ENCODE measurements at places on chromosomes 7 and 10. TPM values are rescaled to one million over a fixed set of nuclear protein-coding genes. Genes with fewer than 3 reads are reported as not detected.

The EGFR gene
- total RNA-seq, result 61.3 TPM

DNA sequence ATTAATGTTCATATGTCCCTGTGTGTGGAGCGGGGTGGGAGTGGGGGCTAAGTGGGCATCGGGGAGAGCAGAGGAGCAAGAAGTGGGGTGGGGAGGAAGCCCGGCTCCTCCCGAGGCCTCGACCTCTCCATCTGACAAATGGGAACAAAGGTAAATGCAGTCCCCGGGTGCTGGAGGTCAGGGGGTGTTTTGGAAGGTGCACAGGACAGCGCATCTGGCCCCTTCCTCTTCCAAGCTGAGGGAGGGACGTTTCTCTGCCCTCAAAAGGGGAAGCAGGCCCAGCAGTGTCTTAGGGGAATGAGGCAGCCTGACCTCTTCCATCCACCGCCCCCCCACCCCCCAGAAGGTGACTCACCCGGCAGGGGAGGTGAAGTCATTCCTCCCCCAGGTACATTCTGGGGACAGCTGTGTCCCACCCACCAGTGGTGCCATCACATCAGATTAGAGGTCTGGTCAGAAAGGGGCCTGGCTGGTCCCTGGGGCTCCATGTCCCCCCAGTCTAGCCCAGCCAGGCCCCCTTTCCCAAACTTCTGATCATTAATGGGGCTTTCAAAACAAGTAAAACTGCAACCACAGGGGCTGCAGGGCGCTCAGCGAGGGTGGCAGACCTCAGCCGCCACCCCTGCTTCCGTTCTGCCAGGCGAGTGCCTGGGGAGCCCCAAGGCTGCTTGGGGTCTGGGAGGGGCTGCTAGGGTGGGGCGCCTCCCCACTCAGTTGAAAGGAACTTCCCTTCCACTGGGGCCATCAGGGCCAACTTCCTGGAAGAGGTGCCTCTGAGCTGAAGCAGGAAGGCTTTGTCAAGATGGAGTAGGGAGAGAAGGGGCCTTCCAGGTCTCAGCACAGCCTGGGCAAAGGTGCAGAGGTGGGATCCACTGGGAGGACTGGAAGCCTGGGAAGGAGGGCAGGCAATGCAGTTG, 10.8 kb downstream of the LFNG start:
- DNase-seq, result peak; percentile 82

- DNase-seq, result no peak
Measured at GRCh38 chr10:51343391-51343790, 269.1 kb downstream of the PRKG1 start.

DNA sequence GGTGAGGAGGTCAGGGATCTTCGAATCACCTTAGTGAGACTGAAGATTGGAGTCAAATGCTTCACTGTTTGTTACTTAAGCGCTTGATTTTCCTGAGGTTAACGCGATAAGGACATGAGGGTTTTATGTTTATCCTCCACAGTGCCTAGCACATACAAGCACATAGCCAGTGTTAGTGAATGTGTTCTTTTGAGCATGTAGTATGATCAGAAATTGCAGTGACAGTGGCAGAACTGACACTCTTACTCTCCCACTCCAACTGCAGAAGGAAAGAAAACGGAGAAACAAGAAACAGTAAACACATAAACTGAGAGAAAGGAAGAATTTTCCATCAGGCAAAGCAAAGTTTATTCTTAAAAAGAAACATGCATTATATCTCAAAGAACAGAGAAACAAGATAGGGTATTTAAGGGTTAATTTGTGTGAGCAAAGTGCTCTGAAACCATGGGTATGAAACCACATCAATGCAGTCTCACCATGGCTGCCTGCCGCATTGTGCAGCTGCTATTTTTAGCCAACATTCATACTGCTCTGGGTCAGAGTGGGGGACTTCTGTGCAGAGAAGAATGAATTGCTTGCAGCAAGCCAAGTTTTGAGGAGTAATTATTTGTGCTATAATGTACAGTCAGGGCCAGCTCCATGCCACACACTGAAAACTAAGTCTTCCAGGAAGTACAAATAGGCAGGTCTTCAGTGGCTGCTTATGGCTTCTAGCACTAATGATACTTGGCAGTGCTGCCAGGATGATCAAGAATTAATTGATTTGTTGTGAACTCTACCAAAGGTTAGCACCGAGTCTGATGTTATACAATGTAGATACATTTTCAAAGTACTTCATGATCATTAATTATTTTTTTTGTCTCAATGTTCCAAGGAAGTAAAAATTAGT, 152.0 kb downstream of the MACC1 start:
- peak; percentile 23 for DNase-seq

DNA sequence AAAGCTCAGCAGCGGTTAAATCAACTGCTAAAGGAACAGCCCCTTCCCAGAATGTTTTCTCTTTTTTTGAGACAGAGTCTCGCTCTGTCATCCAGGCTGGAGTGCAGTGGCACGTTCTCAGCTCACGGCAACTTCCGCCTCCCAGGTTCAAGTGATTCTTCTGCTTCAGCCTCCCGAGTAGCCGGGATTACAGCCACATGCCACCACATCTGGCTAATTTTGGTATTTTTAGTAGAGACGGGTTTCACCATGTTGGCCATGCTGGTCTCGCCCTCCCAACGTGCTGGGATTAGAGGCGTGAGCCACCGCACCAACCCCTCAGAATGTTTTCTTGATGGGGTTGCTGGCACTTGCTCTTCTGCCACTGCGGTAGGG, 59.8 kb upstream of the IL6 start:
- no peak for DNase-seq
